Activated T-cell treated with anti-CD3 and anti-CD28 coated beads, Interleukin-2, amount 50 U/mL, for 48 hours (primary cell): ENCODE measurements at places on chromosomes 16 and 17.

DNA sequence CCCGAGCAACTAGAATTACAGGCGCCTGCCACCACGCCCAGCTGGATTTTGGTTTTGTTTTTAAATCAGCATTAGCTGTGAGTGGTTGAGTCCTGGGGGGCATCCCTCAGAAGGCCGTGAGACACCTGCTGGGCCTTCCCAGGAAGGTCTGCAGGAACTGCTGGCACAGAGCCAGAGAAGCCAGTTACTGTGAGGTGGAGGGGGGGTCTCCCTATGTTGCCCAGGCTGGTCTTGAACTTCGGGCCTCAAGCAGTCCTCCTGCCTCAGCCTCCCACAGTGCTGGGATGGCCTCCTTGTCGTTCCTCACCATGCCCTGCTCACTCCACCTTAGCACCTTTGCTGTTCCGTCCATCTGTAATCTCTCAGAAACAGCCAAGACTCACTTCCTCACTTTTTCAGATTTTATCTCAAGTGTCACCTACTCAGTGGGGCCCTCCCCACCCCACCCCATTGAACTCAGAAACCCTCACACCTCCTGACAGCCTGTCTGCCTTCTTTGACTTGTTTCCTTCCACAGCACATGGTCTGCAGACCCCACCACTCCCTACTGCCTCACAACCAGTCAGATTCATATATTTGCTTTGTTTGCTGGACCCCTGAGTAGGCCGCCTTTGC is 62.3 kb downstream of the WSB1 start:
- no peak for DNase-seq

DNA sequence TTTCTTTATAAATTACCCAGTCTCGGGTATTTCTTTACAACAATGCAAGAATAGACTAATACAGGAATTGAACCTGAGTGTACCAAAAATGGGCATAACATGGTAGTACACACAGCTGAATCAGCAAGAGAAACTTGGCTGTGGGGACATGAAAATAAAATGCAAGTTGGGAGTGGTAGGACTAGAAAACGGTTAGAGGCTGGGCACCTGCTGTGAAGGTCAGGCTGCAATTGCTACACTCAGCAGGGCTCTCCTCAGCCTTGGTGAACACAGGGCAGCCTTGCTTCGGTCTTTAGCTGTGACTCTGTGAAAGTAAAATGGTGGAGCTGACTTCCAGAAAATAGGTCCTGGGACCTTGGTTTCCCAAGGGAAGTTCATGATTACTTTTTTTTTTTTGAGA is 45.6 kb downstream of the CNGB1 start:
- no peak for DNase-seq

DNA sequence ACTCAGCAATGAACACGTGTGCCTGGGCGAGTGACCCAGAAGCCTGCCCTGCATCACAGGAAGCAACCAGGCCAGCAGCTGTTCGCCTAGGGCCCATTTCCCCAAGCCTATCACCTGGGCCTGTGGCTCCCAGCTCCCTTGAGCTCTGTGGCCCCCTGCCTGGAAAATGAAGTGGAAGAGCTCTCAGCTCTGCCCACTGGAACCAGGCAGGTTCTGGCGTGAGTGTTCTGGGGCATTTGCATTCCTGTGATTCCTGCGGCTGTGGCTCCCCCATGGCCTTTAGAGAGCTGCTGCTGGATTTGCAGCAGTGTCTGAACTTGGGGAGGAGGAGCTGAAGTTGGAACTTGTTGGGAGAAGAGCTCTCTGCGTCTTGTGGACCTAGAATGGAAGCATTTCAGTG is 22.8 kb downstream of the PGS1 start:
- DNase-seq, result no peak

- no peak for DNase-seq
Observed at GRCh38 chr17:40399185-40399584, 18.5 kb downstream of the TOP2A start.

GRCh38 chr16:65012357-65012756 is 109.5 kb downstream of the CDH11 start:
- no peak for DNase-seq

GRCh38 chr16:86019446-86020047 is 120.6 kb downstream of the IRF8 start:
- peak; percentile 38 for DNase-seq

DNA sequence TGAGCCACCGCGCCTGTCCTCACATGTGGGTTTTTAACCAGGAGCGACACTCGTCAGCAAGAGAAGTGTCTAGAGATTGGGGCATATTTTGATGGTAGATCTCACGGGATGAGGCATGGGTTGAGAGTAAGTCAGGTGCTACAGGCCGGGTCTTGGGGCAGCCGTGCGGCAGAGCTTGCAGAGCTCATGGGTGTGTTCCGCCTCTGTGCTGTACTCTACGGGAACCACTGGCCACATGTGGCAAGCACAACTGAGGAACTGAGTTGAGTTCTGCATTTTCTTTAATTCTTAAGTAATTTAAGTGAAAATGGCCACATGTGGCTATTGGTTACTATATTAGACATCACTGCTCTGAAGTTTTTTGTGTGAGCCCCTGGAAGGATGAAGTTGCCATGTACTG is 9.6 kb downstream of the CLUAP1 start:
- no peak for DNase-seq

- no peak for DNase-seq
Observed at GRCh38 chr17:58576679-58577367, 62.4 kb upstream of the MTMR4 start.

GRCh38 chr17:36773039-36773438 is 164.2 kb upstream of the LHX1 start:
- DNase-seq, result no peak

- no peak for DNase-seq
Observed at GRCh38 chr17:54408731-54409130, 491.9 kb upstream of the TOM1L1 start.

- no peak for DNase-seq
Observed at GRCh38 chr16:73066331-73066926, 18.5 kb upstream of the ZFHX3 start.

DNA sequence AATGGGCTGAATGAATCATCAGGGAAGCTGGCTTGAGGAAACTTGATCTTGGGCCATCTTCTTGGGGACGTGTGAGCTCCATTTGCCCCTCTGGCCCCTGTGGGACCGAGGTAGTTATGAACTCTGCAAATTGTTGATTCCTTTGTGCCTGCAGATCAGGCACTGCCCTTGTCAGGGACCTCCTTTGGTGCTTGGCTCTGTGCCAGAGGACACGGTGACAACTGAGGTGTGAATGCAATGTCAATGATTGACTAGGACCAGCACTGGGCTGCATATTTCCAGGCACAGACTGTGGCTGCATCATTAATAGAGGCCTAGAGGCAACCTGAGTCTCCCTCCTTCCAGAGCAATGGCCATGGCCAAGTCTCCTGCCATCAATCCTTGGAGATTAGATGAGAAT is 23.8 kb downstream of the PDILT start:
- no peak for DNase-seq

GRCh38 chr17:9389111-9389527 is 186.5 kb downstream of the STX8 start:
- no peak for DNase-seq

- DNase-seq, result no peak
Observed at GRCh38 chr16:14325502-14326401, 254.6 kb downstream of the MRTFB start.

DNA sequence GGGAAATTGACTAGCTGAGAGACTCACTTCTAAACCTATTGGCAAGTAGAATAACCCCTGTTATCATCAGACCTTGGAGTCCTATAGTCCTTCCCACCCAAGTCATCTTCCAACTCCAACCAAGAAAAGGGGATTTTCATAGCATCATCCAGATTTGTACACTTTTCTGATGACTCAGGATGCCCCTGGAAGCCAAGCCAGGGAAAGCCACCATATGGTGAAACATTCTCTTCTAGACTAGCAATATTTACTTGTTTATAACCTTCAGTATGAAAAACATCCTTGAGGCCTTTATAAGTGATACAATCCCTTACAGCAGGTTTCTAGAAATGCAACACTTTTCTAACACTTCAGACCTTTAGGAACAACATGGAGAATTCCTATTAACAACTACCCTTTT is 618.8 kb upstream of the CDH11 start:
- DNase-seq, result no peak

- DNase-seq, result no peak
Observed at GRCh38 chr16:8861563-8862308, 7.1 kb downstream of the CARHSP1 start.

- no peak for DNase-seq
Observed at GRCh38 chr16:6035161-6035560, 937.6 kb upstream of the EEF2KMT start.

DNA sequence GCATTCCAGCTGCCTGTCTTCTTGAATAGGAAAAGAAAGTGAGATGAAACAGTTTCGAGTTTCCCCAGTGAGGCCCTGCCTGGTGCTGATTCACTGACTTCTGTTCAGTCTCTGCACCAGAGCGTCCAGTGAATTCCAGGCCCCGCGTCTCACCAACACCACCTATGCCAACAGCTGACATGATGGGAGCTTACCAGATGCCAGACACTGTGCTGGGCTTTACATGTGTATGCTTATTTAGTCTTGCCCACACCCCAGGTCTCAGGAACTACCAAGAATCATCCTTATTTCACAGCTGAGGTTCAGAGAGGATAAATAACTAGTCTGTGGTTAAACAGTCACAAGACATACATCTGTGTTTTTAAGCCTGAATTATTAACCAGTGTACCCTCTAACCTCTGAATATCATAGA is 29.1 kb upstream of the IRX6 start:
- DNase-seq, result no peak

- DNase-seq, result no peak
Observed at GRCh38 chr17:40209404-40210093, 9.6 kb upstream of the WIPF2 start.

DNA sequence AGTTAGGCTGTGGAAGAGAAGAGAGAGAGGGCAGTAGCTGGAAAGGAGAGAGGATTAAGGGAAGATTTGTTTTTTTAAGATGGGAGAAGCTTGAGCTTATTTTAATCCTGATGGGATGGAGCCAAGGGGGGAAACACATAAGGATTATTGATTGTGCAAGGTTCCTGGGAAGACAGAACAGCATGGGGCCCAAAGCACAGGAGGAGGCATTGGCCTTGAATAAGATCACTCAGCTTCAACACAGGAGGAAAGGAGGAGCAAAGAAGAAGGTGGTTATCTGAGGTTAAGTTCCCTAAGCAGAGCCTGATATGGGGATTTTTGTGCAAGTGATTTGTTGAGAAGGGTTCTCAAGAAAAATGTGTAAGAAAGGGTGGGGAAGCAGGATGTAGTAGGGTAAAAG is 169.8 kb downstream of the ABCC12 start:
- no peak for DNase-seq

DNA sequence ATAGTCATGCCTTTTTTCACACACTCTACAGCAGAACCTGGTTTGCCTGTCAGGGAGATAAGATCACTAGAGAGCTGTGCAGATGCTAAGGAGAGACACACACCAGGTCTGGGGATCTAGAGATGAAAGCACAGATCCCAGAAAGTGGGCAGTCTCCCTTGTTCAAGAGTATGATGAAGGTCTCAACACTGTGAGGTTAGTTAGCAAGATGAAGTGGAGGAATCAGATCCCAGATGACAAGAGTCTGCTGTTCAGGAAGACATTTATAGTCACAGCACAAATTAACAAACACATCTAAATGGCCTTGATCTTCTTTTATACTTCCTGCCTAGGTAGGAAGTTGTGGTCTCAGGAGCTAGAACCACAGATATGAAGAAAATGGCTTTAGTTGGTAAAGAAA is 23.4 kb upstream of the SKAP1 start:
- no peak for DNase-seq

DNA sequence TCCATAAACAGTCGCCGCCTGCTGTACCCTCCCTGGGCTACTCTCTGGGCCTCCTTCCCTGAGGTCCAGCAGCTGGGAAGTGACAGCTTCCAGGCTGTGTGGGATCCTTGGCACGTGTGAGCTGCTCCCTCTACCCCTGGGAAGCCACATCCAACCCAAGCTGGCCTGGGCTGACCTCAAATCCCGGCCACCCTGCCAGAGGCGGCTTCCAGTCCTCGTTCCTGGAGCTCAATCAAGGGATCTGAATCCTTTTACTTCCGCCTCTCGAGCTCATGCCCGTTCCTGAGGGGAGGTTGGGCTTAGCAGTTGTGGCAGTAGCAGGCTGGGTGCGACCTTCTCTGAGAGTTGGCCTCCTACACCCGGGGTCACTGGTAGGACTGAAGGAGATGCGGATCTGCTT is 82.5 kb downstream of the NETO2 start:
- DNase-seq, result no peak

GRCh38 chr17:42603318-42603717 is 5.9 kb downstream of the RETREG3 start:
- DNase-seq, result no peak

DNA sequence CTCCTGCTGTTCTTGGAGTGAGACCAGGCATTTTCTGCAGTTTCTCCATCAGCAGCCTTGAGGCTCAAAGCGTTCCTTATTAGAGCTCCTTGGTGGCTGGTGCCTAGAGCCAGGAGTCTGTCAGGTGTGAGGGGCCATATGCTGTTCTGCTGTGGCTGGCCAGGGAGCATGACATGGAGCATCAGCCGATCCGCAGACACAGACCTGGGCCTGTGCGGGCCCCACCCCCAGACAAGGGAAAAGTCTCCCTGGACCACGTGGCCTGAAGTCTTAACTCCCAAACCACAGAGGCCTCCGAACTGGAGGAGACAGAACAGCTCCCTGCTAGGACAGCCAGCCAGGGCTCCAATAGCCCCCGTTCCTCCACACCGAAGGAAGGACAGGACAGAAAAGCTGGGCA is 162.7 kb upstream of the CIBAR2 start:
- no peak for DNase-seq

DNA sequence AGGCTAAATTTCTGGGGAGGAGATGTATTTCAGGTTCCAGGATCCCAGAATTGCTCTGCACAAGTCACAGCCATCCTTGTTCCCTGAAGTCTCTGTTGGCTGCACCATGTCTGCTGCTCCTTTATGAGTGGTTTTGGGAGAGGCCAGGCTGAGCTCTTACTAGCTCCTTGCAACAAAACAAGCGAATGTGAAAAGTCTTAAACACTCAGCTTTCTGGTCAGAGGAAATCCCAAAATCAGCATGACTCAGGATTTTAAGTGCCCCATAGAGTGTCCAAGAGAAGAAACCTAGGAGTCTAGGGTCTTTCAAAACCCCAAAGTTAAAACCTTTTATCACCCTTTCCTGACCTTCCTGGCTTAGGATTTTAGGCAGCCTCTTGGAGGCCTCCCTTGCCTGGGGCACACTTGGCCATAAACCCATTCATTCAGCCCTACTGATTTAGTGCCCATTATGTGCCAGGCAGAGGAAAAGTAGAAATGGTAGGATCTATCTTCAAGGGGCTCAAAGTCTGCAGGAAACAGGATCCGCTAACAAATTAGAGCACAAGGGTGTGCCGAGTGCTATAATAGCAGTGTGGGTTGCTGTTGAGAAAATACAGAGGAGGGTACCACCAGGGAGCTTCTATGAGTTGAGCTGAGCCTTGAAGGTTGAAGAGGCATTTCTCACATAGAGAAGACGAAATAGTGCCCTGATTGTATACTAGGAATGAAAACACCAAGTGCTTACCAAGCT is 36.9 kb downstream of the SOST start:
- no peak for DNase-seq
